Liver (tissue), 10 donors: ENCODE measurements at places on chromosomes 11 and 22.

DNA sequence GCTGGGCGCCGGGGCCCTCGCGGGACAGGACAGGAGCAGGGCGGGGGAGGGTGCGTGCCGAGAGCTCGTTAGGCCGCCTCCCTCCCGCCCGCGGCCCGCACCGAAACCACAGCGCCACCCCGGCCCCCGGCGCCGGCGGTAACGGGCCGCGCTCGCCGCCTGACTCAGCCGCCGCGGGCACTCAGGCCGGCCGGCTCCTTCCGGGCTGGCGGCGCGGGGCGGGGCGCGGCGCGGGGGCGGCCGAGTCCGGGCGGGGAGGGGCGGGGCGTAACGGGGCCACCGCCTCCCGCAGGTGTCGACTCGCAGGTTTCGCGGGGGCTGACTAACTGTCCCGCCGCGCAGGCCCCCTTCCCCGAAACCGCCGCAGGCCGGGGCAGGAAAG, at the start of gene AP5B1:
AP5B1 (minus strand) TSS at position 207 of the 382 bp plus-strand sequence. CDS start 385 bp downstream, outside the sequence.
- DNase-seq: peak; percentile 78

DNA sequence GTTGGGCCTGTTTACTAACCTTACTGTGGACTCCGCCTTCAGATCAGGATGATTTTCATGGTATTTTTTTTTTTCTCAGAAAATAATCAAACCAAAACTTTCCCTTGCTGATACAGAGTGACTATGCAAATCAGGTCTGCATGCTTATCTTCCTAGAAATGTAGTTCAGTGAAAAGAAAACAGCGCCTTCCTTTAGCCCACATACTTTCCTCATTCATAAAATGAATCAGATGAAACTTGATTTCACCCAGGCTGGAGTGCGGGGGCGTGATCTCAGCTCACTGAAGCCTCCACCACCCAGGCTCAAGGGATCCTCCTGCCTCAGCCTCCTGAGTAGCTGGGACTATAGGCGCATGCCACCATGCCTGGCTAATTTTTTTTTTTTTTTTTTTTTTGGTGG, 26.0 kb downstream of the ZNRF3 start:
- no peak for DNase-seq

GRCh38 chr22:35556666-35557065, 16.0 kb downstream of the RASD2 start:
- DNase-seq: no peak

DNA sequence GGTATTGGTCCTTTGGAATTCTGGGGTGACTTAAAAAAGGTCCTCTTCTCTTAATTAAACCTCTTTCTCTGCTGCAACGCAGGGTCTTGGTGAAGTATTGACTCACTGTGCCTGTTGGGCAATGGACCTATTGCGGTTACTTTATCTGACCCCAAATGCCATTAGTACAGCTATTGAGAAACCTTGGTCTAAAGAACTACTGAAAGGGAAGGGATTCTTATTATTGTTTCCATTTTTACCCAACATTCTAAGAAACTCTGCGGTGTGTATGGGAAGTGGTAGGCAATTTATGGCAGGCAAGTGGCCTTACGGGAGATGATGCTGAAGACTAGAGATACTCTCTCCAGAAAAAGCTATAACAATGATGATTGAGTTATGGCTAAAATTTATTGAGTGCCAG, 12.5 kb downstream of the SLC6A5 start:
- DNase-seq: no peak

DNA sequence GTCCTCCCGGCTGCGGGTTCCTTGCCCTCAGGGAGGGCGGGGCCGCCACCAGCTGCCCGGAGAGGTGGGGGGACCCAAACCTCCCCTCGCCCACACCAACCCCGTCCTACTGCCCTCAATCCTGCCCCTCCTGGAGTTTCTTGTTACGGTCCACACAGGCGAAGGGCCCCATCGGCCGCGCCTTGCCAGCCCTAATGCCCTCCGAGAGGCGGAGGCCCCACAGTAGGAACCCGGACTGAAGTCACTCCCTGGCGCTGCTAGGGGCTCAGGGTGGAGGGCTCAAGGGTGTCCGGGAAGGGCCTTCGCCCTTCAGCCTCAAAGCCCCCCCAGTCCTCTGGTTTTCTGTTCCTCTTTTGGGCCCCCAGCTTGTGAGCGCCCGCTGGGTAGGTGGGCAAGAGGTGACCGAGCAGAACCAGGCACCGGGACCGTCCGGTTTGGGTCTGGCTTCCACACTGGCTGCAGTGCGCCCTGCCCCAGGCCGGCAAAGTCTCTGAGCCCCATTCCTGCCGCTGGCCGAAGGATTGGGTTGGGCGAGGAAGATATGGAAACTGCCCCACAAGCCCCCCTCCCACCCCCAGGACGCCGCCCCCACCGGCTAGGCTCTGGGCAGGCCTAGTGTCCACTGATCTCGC, 24.5 kb downstream of the DUSP8 start:
- DNase-seq: no peak

DNA sequence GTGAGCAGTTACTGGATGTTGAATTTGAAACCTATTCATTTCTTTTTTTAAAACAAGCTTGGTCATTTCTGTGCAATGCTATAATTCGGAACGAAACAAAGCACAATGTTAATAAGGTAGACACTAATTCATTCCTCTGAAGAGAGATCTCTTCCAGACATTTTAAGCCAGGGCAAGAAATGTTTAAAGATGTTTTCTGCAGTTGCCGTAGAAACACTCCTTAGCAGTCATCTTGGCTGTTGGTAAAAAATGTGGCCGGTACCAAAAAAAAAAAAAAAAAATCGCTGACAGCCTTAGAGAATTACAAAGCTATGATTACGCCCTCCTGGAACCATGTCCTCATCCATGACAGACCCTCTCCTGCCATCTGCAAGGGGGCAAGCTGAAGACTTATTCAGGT, 66.4 kb upstream of the TTC12 start:
- DNase-seq: no peak

DNA sequence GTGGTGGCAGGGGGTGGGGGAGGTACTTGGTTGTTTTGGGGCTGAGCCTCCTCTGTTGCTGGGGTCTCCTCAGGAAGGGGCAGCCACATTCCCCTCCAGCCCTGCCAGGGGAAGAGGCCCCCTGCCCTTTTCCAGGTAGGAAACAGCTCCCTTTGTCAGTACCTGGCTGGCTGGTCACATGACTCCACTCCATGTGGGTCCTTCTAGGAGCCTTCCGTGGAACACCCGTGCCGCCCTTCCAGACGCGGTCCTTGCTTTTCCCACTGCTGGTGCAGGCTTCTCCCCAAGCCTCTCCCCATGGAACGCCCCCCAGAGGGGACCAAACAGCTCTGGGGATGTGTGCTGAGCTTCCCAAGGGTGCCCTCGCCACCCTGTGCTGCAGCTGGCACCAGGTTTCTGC, 19.9 kb downstream of the IFT27 start:
- no peak for DNase-seq
